ENCODE measurements at places on chromosomes 11 and 22.

DNA sequence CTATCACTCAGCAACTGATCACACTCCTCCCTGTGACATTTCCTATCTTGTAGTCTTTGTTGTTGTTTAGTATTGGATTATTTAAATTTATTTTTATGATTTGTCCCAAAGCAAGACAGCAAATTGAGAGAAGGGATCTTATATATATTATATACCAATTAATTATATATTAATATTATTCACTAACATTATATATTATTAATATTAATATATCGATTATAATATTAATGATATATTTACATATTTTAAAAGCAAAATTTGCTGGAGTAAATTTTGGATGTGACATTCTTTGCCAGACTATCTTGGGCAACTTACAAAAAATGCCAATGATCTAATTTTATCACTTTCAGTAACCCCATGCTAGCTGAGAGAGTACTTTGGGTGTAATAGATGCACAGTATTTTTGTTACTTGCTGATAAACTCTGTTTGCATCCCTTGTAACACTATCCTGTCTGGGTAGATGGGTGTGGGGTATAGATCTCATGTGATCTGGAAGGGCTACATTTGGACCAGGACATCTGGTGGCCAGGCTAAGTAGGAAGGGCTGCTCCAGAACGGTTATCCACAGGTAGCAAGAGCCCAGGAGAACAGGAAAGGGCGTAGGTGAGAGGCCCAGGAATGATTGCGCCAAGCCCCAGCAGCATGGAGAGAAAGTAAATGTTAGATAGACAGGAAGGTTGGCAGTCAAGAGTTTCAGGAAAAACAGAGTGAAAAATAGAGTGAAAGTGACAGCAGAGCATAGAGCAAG lies 608.6 kb upstream of the KIRREL3 start:
- no peak for DNase-seq

GRCh38 chr11:61549662-61550568 lies 31.0 kb downstream of the SYT7 start:
- DNase-seq = no peak

- no peak for DNase-seq
Measured at GRCh38 chr22:38753948-38754750, 1.6 kb downstream of the SUN2 start.

DNA sequence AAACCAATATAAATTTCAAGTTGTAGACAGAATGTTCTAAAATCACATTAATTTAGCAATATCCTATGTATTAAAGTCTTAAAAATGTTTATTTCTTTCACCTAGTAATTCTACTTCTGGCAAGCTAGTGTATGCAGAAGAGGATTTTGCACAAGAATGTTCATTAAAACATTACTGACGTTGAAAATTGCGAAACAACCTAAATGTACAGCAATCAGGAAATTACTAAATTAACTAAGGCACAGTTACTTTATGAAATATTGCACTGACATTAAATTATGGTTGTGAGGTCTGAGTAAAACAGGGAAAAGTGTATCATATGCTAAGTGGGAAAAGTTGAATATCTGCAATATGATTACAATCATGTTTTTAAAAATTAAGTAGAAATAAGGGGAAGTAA lies 4.1 kb downstream of the SLC36A4 start:
- no peak for DNase-seq

DNA sequence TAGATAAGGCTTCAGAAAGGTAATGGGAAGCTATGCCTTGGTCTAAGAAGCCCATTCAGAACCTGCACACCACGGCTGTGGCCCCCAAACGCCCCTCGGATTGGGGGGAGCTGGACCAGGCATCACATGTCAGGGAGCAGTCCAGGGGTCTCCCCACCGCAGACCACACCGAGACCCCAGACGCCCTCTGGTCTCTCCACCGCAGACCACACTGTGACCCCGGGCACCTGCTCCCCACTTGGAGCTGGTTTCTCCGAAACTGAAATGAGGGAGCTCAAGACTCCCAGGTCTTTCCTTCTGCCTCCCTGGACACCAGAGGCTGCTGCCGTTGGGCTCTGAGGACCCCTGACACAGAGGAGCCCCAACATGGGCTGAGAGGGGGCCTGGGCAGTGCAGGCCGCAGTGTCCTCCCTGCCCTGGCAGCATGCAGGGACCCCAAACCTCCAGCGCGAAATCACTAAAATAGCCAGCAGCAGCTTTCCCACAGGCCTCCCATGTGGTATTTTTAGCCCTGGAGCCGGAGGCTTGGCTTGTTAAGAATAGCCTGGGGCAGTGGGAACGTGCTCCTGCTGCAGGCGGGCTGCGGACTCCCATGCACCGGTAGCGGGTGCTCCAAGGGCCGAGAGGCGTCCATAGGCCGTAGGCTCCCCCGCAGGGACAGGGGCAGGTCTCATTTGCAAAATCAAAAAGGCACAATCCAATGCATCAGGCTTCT lies 7.7 kb downstream of the LINC01488 start:
- DNase-seq = no peak

DNA sequence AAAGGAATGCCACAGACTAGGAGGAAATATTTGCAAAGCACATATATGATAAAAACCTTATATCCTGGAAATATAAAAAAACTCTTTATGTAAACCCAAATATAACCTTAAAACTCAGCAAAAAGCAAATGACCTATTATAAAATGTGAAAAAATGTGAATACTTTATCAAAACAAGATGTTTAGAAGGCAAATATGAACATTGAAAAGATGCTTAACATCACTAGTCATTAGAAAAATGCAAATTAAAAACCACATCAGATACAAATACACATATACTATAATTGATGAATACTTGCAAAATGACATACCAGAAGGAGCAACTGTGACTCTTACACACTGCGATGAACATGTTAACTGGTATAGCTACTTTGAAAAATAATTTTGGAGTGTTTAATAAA lies 511.2 kb upstream of the LRRC4C start:
- DNase-seq = no peak

GRCh38 chr11:70057080-70057479 lies 21.0 kb upstream of the ANO1 start:
- DNase-seq = no peak

GRCh38 chr11:44651535-44652155 lies 75.1 kb upstream of the TSPAN18 start:
- DNase-seq = no peak

GRCh38 chr22:20091690-20092476 lies 11.8 kb downstream of the DGCR8 start:
- DNase-seq = no peak

GRCh38 chr22:43839781-43840180 lies 22.5 kb downstream of the SULT4A1 start:
- DNase-seq = no peak

GRCh38 chr22:16717699-16718558 lies 107.3 kb downstream of the XKR3 start:
- DNase-seq = no peak

DNA sequence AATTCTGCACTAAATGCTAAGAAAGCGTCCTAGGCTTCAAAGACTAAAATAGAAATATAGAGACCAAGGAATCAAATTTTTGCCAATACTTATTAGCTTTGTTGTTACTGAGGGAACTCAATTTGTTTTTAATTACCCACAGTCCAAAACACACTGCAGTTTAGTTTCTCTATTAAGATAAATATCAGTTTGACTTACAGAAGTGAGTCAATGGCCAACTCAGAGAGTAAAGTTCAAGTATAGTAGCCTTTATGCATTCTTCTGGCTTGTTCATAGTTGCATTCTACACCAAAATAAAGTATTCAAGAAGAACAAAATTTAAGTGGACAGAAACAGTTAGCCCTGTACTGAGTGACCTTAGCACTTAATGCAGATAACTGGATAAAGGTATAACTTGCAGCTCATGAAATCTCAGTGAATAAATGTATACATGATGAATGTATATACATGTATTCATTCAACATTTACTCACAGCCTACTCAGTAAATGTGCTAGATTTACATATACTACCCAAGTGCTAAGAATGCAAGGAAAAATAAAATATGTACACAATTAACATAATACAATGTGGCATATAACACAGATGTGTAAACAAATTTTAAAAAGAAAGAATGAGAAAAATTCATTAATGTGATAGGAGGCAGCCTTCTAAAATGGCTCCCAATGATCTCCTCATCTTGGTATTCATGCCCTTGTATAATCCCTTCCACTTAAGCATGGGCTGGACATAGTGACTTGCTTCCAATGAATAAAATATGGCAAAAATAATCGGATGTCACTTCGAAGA lies 9.7 kb upstream of the RNF141 start:
- DNase-seq = no peak

DNA sequence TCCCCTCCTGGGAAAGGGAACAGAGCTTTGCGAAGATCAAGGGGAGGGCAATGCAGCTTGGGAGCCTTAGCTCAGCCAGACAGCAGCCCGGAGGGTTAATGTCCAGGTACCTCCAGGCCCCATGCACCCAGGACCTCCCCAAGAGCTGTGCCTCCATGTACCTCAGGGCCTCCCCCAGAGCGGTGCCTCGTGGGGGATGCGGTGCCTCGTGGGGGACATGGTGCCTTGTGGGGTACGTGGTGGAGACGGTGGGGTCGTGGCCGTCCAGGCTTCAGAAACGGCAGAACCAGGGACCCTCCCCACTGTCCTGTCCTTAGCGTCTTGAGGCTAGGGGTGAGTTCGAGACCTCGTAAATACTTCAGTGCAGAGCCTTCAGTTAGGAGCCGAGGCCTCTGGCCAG lies 33.2 kb downstream of the BRSK2 start:
- no peak for DNase-seq
